ENCODE measurements at places on chromosomes 12 and 14.

DNA sequence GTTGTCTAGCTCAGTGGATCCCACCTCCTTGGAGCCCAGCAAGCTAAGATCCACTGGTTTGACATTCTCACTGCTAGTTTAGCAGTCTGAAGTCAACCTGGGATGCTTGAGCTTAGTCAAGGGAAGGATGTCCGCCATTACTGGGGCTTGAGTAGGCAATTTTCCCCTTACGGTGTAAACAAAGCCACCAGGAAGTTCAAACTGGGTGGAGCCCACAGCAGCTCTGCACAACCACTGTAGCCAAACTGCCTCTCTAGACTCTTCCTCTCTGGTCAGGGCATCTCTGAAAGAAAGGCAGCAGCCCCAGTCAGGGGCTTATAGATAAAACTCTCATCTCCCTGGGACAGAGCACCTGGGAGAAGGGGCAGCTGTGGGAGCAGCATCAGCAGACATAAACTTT is 16.7 kb upstream of the TAS2R43 start:
- DNase-seq, result no peak

- DNase-seq, result no peak
Observed at GRCh38 chr12:50188241-50188781, 21.1 kb upstream of the CERS5 start.

GRCh38 chr14:68908803-68909202 is 70.3 kb downstream of the ACTN1 start:
- no peak for DNase-seq

GRCh38 chr14:103916636-103917262 is 11.5 kb upstream of the TDRD9 start:
- DNase-seq, result no peak

- no peak for DNase-seq
Observed at GRCh38 chr12:52022841-52023181, 16.1 kb downstream of the TAMALIN start.

GRCh38 chr12:128829861-128830504 is 6.2 kb upstream of the SLC15A4 start:
- DNase-seq, result no peak

DNA sequence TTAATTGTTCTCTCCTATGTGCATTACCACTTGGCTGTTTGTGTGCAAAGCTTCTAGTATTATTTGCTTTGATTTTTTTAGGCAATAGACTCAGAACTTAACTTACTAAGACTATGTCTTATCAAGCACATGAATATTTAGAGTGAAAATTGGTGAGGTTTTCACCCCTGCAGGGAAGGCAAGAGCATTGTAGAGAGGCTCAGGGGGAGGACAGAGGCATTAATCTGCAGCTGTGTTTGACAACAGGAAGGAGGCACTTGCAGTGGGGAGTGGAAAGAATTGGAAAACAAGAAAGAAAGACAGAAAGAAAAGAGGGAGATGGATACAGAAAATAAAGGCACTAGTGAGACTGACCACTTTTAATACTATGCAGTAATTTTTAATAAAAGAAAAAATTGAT is 431.6 kb downstream of the PDZRN4 start:
- DNase-seq, result no peak

DNA sequence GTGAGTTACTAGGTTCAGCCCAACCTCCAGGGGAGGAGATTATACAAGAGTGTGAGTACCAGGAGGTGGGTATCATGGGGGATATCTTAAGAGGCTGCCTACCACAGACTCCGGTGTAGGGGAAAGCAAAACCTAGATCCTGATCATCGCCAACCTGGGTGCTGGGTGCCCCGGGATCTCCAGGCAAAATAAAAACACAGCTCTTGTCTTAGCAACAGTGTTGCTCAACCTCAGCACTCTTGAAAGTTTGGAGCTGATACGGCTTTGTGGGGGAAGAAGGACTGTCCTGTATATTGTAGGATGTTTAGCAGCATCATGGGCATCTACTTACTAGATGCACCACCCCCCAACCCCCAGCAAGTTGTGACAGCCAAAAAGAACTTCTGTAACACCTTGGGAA is 74.5 kb downstream of the CCDC60 start:
- DNase-seq, result no peak

GRCh38 chr12:27221625-27222387 is 22.3 kb upstream of the STK38L start:
- DNase-seq, result no peak

DNA sequence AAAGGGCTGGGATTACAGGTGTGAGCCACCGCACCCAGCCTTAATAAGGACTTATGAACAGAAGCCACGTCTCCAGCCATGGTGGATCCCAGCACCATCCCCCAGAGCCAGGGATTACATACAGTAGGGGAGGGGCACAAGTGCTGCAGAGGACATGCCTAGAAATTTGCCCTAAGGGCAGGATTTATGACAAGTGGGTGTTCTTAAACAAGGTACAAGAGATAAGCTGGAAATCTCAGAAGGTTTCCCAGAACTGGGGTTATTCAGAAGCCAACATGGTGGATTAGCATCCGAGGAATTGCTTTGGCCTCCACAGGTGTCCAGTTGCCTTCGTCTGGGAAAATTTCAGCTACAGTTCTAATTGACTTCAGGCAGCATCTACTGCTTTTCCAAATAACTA is 114.4 kb upstream of the EGLN3 start:
- no peak for DNase-seq

- no peak for DNase-seq
Observed at GRCh38 chr12:52081263-52081733, 1.8 kb downstream of the SMIM41 start.

DNA sequence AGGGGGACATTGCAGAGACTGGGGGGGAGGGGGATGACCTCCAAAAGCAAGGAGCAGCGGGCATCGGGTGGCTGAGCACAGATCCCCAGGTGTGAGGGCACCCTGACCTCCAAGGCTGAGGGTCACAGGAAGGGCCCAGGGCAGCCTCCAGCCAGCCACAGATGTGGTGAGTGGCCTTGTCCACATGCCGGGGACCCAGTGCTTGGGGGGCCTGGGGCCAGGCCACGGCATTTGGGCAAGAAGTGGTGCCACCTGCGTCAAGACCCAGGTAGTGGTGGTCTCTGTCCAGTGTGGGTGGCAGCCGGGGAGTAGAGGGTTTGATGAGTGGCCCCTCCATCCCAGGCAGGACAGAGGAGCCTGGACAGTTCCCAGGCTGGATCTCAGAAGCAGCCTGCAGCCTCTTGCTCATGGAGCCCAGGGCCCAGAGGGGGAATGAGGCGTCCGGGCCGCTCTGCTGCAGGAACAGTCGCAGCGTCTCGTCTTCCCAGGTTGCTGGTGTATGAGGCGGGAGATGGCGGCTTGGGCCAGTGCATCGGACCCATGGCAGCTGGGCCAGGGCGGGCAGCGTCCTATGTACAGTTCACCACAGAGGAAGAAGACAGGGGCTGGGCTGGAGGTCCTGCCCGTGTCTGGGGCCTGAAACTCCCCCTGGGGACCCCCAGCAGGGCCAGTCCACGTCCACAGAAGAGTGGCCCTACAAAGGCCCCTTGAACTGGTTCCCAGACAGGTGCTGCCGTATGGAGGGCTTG is 33.5 kb downstream of the CCNK start:
- DNase-seq, result no peak

GRCh38 chr12:122866950-122867607 is 28.8 kb downstream of the VPS37B start:
- no peak for DNase-seq

- no peak for DNase-seq
Observed at GRCh38 chr12:56020423-56021184, at the start of gene IKZF4. Gene IKZF4 (plus strand): TSS chr12:56021043. CDS start chr12:56021494, 451 bp downstream.

GRCh38 chr12:124034297-124034696 is 61.3 kb downstream of the ZNF664 start:
- DNase-seq, result no peak

- DNase-seq, result no peak
Observed at GRCh38 chr12:7951671-7952070, 15.7 kb upstream of the SLC2A3 start.

DNA sequence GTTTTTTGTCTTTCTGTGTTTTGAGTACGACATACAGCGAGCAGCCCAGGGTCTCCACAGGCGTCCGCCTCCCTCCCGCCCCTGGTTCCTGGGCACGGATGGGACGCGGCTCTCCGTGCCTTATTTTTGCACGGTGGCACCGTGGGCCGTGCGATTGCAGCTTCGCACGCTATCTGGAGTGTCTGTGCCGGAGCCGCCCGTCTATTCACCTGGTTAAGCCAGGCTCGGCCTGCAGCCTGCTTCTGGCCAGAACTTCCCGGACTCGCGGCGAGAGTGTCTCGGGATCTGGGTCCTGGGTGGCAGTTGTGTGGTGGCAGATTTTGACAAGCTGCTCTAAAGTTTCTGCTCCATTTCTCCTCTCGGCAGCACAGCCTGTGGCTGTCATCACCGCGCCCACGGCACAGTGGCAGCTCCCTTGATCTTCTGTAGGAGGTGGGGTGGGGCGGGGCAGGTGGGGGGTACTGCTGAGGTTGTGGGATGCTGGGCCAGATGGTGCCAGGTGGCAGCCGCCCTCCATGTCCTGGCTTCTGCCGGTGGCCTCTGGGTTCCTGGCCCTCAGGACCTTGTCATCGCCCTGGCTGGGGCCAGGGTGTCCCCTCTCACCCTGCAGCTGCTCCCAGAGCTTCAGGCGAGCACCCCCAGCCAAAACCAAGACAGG is 2.9 kb downstream of the MMP17 start:
- no peak for DNase-seq

- no peak for DNase-seq
Observed at GRCh38 chr12:121701667-121702277, 10.8 kb upstream of the TMEM120B start.

GRCh38 chr12:109092497-109093021 is 713 bp downstream of the ALKBH2 start:
- DNase-seq, result no peak

- DNase-seq, result no peak
Observed at GRCh38 chr14:78704965-78705364, 534.8 kb downstream of the NRXN3 start.

GRCh38 chr14:60665177-60665550 is 15.9 kb upstream of the SIX1 start:
- DNase-seq, result no peak

DNA sequence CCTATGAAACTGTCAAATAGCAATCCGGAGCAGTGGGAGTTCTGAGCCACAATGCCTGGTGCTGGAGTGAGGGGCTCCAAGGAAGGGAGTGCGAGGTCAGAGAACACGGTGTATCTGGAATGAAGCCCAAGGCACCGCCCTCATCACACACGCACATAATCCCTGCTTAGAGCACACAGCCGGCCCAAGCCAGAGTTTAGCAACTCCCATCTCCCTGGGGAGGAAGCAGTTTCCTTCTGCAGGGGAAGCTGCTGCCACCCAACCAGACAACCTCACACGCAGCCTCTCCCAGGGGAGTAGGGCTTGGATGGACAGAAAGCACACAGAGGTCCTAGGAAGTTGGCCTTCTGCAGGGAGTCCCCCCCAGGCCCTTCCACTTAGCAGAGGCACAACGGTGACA is 31.3 kb downstream of the ACTN1 start:
- no peak for DNase-seq

- no peak for DNase-seq
Observed at GRCh38 chr12:130863298-130863697, 8.6 kb upstream of the RAN start.

DNA sequence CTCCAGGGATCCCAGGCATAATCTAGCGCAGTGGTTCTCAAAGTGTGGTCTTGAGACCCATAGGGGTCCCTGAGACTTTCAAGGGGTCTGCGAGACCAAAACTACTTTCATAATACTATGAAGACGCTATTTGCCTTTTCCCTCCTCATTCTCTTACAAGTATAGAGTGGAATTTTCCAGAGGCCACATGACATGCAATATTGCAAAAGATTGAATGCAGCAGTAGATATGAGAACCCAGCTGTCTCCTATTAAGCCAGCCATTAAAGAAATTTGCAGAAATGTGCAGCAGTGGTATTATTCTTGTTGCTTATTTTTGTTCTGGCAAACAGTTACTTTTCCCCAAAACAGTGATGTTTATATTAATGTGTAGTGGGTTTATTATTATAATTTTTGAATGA is 62.8 kb downstream of the VWF start:
- no peak for DNase-seq

- DNase-seq, result no peak
Observed at GRCh38 chr12:57765698-57766463, 997 bp downstream of the CYP27B1 start.

- no peak for DNase-seq
Observed at GRCh38 chr14:69917287-69917686, 38.1 kb downstream of the SMOC1 start.

DNA sequence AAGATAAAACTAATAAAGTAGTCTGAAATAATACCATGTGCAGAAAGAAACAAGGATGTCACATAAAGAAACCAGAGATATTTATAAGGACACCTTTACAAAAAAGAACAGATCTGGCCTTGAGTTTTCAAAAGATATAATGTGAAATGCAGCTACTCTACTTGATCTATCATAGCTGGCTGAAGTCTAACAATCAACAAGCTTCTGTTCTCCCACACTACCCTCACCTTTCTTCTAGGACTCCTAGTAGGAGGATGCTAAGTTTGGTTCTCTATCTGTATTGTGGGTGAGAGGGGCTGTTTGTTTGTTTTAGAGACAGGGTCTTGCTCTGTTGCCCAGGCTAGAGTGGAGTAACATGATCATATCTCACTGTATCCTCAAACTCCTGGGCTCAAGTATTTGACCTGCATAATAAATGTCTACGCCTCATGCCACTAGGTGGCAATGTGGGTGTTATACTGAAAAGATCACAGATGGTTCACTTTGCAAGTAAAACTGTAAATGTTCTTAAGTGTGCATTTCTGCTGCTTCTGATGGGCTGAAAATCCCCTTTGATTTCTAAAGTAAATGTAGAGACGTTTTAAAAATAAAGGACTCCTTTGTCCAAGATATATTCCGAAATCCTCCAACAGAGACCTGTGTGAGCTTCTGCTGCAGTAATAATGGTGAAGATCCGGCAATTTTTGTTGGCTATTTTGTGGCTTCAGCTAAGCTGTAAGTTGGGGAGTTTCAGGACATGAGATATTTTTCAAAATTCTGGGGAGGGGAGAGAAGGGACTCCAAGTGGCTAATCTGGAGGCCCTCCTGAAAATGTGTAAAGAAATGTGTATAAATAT is 269.3 kb downstream of the DAD1 start:
- DNase-seq, result peak; percentile 53

DNA sequence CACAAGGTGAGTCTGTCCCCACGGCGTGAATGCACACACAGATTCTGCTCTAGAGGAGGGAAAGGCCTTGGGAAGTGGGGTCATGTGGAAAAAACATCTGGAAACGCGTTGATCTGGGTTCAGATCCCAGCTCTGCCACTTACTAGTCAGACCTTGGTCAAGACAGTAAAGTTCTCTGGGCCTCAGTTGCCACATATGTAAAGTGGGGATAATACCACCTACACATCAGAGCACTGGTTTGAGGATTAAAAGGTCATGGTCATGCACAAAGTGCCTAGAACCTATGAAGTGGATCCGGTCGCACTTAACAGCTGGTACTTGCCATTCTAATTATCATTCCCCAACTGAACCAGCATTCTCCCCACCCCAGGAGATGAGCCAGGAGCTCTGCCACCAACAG is 4.7 kb downstream of the PLEKHG6 start:
- no peak for DNase-seq

- DNase-seq, result no peak
Observed at GRCh38 chr12:38350342-38351174, 34.0 kb downstream of the ALG10B start.

GRCh38 chr14:65664436-65664835 is 251.9 kb downstream of the FUT8 start:
- no peak for DNase-seq

- no peak for DNase-seq
Observed at GRCh38 chr14:85190251-85190650, 339.7 kb upstream of the FLRT2 start.

- DNase-seq, result no peak
Observed at GRCh38 chr14:58249611-58250010, 5.0 kb downstream of the PSMA3 start.

GRCh38 chr12:116172224-116172849 is 105.2 kb downstream of the MED13L start:
- DNase-seq, result no peak
